ENCODE measurements at places on chromosomes 5 and 9.

GRCh38 chr5:80103371-80103770, 68.2 kb downstream of the THBS4 start:
- DNase-seq, result no peak

DNA sequence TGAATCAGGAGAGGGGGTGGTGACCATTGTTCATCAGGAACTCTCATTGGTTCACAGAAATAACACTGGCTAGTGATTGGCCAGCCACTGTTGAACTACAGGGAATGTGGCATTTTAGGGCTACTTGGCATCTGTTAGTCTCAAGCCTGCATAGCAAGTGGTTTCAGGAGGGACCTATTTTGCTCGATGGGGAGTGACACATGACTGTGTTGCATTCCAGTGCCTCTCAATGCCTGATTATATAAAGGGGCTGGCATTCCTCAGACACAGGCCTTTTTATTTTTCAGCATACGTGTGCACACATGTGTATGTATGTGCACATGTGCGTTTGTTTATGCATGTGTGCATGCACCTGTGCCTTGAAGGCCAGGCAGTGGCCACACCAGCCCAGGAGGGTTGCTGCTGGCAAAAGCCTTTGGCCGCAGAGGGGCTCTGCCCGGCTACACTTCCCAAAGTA, 23.2 kb downstream of the FGD3 start:
- DNase-seq, result no peak

DNA sequence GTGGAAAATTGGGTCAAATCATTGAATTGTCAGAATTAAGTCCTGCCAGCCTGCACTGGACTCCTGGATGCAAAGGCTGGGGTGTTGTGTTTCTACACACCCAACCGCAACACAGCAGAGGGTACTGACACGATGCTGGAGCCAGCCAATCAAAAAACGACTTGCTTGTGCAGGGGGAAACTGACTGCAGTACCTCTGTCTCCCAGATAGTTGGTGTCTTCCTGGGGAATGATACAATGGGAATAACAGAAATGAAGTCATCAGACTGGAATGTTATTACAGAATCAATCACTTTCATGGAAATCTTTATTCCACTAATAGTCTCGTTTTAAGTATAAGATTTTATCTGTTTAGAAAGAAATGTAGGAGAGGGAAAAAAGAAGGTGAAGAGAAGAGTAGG, 330.3 kb downstream of the MLLT3 start:
- no peak for DNase-seq

DNA sequence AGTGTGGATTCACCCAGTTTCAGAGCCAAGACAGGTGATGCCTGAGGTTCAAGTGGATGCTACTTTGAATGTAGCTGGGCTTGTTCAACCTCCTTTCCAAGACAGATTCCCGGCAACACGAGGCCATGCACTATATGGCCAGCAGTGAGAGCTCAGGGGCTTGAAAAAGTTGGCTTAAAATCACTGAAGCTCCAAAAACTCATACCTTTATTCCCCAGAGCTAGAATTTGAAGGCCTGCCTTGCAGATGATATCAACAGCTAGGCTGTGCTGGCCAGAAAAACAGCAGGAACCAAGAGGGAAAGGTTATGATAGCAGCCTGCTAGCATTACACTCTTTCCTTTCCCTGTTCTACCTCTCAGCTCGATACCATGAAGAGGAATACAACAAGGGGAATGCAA, 120.2 kb upstream of the DAB2 start:
- DNase-seq, result no peak

- DNase-seq, result no peak
Measured at GRCh38 chr5:149161026-149161687, 19.9 kb downstream of the ABLIM3 start.

GRCh38 chr5:17096952-17097695, 120.3 kb upstream of the BASP1 start:
- peak; percentile 83 for DNase-seq

DNA sequence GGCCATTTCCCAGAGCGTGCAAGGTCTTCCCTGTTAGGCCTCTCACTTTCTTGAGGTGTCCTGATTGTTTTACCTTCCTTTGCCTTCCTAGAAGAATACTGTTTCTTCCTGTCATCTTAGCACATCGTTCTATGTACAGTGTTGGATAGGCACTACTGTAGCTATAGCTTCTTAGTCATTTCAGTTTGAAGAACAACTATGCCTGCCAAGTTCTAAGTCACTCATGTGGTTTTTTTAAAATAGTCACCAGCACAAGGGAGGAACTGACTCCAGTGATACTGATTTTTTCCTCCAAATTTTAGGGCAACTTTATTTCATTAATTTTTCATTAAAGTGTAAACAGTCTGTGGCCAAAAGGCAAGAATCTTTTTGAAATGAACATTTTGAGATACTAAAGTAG, 122.4 kb upstream of the NR5A1 start:
- no peak for DNase-seq

DNA sequence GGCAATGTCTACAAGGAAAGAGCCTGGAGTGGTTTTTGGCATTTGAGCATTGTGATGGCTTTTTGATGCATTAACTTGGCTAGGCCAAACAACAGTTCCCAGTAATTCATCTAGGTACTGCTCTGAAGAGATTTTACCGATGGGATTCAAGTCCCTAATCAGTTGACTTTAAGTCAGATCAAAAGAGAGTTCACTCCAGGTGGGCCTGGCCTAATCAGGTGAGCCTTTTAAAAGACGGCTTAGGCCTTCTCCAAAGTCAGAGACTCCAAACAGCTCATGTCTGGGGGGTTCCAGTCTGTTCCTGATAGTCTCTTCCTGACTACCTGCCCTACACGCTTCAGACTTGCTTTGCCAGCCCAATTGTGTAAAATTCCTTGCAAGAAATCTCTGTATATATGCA, 53.7 kb downstream of the RIGI start:
- no peak for DNase-seq

- DNase-seq, result no peak
Measured at GRCh38 chr9:101626295-101626694, 31.5 kb upstream of the PPP3R2 start.

DNA sequence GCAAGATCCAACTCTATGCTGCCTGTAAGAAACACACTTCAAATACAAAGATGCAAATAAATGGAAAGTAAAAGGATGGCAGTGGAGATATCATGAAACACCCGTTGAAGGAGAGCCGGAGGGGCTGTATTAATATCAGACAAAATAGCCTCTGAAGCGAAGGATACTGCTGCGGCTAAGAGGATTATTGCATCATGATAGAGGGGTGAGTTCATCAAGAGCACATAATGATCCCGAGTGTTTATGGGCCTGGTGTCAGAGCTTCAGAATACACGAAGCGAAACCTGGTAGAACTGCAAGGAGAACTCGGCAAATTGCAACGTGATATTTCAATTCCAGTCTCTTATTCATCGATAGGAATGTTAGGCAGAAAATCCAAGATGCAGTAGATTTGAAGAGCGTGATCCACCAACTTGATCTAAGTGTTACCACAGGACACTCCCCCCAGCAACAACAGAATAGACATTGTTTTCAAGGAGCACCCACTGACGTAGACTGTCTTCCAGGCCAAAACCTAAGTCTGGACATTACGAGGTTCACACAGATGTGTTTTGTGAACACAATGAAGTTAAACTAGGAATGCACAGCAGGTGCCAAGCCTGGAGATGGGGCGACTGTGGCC, 27.7 kb upstream of the QSOX2 start:
- DNase-seq, result no peak
